K562 (cell line): ENCODE measurements at places on chromosomes 6 and 20. TPM values are rescaled to one million over a fixed set of nuclear protein-coding genes. Genes with fewer than 3 reads are reported as not detected.

DNA sequence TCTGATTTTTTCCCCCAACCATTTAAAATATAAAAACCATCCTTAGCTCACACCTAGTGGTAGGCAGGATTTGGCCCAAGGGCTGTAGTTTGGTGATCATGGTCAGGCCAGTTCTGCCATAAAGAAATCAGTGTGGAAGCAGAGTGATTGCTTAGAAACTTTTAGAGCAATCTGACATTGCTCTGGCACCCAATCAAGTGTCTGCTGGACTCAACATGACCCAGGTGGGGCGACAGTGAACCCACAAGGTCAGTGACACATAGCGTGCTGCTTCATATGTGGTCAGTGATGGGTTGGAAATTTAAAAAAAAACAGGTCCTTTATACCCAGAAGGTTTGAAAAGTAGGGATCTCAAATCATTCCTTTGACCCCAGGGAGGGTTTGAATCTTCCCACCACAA lies 107.9 kb downstream of the BANF2 start:
- H3K27me3 ChIP-seq: no peaks in the 10 kb centered on the region
- no peak overlapping the region for H3K4me3 ChIP-seq
- peaks cover 7% of the 10 kb centered on the region for H3K4me1 ChIP-seq
- H3K27ac ChIP-seq: no peak overlapping the region
- no peaks in the 10 kb centered on the region for H3K36me3 ChIP-seq
- DNase-seq: no peak

DNA sequence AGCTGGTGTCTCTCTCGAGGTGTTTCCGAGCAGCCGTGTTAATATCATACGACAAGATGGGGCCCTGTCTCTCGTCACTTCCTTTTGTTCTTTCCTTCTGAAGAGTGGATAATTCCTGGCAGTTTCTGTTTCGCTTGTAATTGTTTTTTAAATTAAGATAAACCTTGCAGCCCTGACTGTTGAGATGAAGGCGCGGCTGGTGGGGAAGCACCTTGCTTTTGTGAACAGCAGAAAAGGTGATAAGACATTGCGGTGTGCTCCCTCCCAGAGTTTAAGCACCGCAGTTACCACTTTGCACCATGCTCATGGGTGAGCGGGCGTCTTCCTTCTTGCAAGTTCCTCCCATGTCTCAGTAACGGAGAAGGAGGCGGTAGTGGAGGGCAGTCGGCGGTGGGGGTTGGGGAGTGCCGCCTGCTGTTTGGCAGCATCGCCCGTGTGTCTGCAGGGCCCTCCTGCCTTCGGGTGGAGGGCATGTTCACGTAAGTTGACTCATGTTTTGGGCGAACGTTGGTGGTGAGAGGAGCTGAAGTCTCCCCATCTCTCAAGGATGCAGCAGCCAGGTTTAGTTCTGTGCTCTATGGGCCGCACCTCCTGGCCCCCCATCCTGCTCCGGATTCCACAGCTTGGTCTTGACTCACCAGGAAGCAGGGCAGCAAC lies 345.9 kb downstream of the TAF4 start:
- no peak for DNase-seq
- no peaks in the 10 kb centered on the region for H3K27me3 ChIP-seq
- no peak overlapping the region for H3K27ac ChIP-seq

Gene SLC17A2
- not detected in 2 replicates for total RNA-seq

Gene KCNG1
- 0.76 and 1.5 TPM in 2 replicates for total RNA-seq

GRCh38 chr6:119960456-119960855 lies 610.9 kb upstream of the MAN1A1 start:
- H3K4me3 ChIP-seq: no peak overlapping the region
- DNase-seq: no peak
- H3K4me1 ChIP-seq: no peaks in the 10 kb centered on the region
- no peaks in the 10 kb centered on the region for H3K27me3 ChIP-seq
- no peak overlapping the region for H3K27ac ChIP-seq
- H3K36me3 ChIP-seq: no peaks in the 10 kb centered on the region

- H3K27ac ChIP-seq: no peak overlapping the region
- DNase-seq: peak; percentile 55
- H3K4me1 ChIP-seq: peaks cover 3% of the 10 kb centered on the region; the same call in 1 of the 3 replicates
- H3K27me3 ChIP-seq: peaks cover 29% of the 10 kb centered on the region
- no peaks in the 10 kb centered on the region for H3K36me3 ChIP-seq
Measured at GRCh38 chr20:43508604-43509040, 1.1 kb downstream of the L3MBTL1 start.

- H3K27me3 ChIP-seq: no peaks in the 10 kb centered on the region
- H3K36me3 ChIP-seq: no peaks in the 10 kb centered on the region
- no peak for DNase-seq
- no peak overlapping the region for H3K4me3 ChIP-seq
Measured at GRCh38 chr6:22073516-22074198, 223.2 kb downstream of the PRL start.

Gene KCNS1
- total RNA-seq: not detected in 2 replicates

DNA sequence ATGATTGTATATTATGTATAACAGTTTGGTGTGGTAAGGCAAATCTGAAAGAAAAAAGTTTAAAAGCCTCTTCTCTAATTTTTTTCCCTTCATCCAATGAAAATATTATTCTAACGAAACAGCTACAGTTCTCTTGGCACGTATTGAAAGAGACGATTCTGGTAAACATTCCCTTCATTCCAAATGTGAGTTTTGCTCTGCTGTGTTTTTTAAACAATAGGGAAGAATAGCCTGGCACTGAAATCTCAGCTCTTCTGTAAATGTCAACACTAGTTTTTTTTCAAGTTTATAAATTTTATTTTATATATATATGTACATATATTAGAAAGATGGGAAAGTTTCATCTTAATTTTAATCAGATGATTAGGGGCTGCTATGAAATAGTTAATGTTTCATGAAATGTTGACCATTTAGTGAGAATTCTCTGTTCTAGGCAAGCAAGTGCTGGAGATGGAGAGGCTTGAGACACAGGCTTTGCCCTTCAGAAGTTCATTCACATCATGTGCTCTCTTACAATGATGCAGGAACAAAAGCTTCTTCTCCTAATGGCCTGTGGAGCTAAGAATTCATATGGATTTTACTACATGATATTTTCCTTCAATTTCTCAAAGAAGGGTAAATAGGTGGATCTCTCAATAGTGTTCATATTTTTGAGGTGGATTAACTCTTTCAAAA lies 4.1 kb downstream of the PAQR8 start:
- no peak for DNase-seq
- no peaks in the 10 kb centered on the region for H3K27me3 ChIP-seq
- H3K4me3 ChIP-seq: no peak overlapping the region
- no peak overlapping the region for H3K27ac ChIP-seq
- peaks cover 17% of the 10 kb centered on the region for H3K4me1 ChIP-seq
- H3K36me3 ChIP-seq: peaks cover 17% of the 10 kb centered on the region; the same call in 2 of the 3 replicates

- H3K27ac ChIP-seq: peak overlapping the region; percentile 32; the same call in 1 of the 3 replicates
- no peak for DNase-seq
- H3K4me3 ChIP-seq: no peak overlapping the region
Measured at GRCh38 chr6:135014353-135014832, 40.2 kb downstream of the HBS1L start.

GRCh38 chr6:100447900-100448748 lies 16.6 kb downstream of the SIM1 start:
- peaks cover 32% of the 10 kb centered on the region for H3K27me3 ChIP-seq
- no peak overlapping the region for H3K27ac ChIP-seq
- DNase-seq: no peak
- H3K4me1 ChIP-seq: peaks cover 7% of the 10 kb centered on the region; the same call in 1 of the 2 replicates

DNA sequence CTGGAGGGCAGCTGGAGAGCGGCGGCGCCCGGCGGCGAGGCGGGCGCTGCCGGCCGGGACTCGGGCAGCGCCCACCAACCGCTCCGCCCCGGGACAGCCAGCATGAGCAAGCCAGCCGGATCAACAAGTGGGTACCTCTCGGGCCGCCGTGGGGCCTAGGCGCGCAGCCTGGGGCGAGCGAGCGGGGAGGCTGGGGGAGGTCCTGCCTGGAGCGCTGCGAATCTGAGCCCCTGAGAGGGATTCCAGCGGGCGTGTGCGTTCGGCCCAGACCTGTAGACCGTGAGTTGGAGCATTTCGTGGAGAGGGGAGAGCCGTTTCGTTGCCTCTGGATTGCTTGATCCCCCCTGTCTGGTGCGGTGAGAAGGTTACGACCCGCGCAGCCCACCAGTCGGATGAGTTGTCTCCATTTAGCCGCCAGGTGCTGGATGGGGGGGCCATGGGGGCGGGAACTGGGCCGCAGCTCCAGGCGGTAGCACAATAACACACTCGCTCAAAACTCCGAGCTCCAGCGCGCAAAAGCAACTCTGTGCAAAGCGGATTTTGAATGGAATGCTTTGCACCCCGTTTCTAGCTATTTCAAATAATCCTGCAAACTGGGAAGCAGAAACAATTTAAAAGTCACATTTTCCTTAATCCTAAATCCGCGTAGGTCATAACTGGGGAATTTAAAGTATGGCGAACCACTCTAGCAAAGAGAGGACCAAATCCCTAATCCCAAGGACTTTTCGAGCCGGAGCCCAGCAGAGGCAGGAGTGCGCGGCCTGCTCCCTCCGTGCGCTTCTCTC lies 1.0 kb downstream of the NR2E1 start:
- no peak for DNase-seq
- peaks cover 86% of the 10 kb centered on the region for H3K27me3 ChIP-seq
- H3K4me3 ChIP-seq: no peak overlapping the region
- H3K27ac ChIP-seq: no peak overlapping the region
- H3K4me1 ChIP-seq: no peaks in the 10 kb centered on the region

Gene RPP21
- 159 and 178 TPM in 2 replicates for total RNA-seq
